CD4-positive, alpha-beta T cell treated with Interleukin-15 for 1 hour (primary cell): ENCODE measurements at places on chromosomes 7 and 10.

- DNase-seq: no peak
Measured at GRCh38 chr10:125084614-125085257, 75.6 kb downstream of the CTBP2 start.

GRCh38 chr10:113449006-113449695, 103.7 kb upstream of the HABP2 start:
- DNase-seq: no peak

DNA sequence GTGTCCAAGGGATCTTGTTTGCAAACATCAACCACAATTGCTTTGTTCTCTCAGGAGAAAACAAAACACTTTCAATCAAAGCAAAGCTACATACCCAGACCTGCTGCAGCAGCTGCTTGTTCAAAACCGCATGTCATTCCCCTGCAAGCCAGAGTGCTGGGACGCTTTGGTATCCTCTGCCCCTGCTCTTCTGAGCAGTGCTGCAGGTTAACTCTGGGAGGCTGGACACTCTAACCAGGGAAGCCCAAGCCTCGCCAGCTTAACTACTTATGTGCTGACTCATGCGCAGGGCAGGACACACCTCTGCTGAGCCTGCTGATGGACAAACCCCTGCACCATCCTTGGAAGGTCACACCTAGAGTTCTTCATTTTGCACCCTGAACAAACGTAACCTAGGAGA, 28.2 kb upstream of the ASAH2 start:
- DNase-seq: no peak

GRCh38 chr7:109256762-109257560, 687.3 kb downstream of the DNAJB9 start:
- DNase-seq: no peak

GRCh38 chr7:55150709-55151451, 132.1 kb downstream of the EGFR start:
- no peak for DNase-seq

- DNase-seq: no peak
Measured at GRCh38 chr10:26715137-26715487, 17.6 kb downstream of the PDSS1 start.

DNA sequence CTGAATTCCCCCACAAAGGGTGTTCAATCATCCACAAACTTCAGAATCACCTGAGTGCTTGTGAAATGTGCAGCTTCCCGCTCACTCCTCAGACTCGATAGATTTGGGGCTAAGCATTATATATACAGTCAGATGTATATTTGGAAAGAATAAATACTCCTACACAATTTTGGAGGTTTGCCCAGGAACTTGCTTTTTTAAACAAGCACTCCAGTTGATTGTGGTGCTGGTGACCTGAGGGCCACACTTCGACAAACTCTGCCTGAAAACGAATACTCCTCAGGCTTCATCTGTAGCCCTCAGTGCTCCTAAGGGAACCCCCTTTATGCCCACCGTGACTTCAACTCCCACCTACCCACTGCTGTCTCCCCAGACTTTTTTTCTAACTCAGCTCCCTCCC, 211.6 kb downstream of the INHBA start:
- DNase-seq: no peak

DNA sequence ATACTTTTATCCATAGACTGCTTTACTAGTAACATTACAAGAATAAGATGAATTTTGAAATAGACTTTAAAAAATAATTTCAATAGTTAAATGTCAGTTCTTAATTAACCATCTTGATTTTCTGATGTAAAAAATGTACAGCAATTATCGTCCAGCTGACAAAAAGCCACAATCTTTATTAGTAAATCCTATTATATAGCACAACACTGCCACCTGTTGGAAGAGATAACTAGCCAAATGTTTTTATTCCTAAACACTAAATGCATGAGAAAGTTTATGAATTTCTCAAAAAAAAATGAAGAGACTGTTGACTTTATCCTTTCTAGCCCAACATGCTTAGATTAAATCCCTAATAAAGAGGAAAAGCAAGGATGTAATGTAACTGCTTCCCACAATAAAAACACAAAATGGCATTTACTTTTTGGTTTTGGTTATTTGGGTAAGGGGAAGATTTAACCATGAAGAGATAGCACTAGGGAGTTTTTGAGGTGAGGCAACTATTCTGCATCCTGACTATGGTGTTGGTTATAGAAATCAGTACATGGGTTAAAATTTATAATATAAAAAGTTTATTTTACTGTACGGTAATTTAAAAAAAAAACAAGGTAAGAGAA, 8.0 kb downstream of the COA1 start:
- DNase-seq: no peak

- no peak for DNase-seq
Measured at GRCh38 chr7:16559497-16560179, 33.0 kb downstream of the LRRC72 start.

DNA sequence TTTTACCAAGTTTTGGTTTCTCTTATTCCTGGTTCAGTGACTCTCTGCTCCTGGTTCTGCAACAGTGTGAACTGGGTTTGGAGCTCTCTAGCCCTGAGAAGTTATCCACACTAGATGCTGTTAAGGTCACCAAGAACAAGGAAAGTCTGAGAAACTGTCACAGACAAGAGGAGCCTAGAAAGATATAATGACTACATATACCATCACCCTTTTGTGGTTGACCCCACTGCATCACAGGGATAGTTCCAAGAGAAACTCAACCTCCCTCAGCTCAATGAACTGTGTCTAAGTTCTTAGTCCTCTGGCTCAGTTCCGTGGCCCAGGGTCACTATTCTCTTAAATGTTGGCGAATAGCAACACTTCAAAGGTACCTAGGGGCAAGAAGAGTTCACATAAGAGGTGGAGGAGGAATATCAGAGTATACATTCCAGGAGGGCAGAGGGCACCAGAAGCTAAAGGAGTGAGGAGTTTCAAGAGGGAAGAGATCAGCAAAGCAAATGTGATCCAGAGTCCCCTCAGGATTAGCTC, 171.5 kb downstream of the BUB3 start:
- no peak for DNase-seq

- no peak for DNase-seq
Measured at GRCh38 chr7:29147821-29148220, 1.5 kb upstream of the CPVL start.

DNA sequence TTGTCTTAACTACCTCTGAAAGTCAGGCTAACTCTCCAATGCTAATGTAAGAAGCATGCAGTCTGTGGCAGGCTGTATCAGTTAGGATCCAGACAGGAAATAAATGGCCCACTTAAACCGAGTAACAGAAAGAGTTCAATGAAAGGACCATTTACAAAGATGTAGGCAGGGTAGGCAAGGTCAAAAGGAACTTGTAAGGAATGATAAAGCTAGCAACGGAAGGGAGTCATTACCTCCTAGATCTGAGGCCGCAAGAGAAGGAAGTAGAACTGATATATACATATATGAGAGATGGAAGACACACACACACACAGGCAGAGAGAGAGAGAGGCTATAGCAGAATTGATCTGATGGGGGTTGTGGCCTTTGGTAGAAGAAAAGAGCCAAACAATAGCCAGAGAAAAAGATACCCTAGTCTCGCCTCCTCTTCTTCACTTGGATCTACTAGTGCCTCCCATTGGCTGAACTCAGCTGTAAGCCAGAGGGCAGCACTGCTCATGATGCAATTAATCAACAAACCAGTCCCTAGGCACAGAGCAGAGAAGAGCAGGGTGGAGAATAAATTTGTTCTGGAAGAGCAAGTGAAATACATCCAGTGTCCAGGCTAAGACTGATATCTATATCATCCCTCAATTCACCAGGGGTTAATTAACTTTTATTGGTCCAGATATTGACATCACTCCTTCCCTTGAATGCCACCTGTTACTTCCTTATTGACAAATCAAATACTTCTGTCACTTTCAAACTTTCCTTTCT, 91.2 kb downstream of the LSMEM1 start:
- no peak for DNase-seq

- DNase-seq: no peak
Measured at GRCh38 chr7:1950452-1951158, 280.5 kb downstream of the ELFN1 start.

GRCh38 chr10:100747456-100748230, 2.3 kb downstream of the PAX2 start:
- no peak for DNase-seq

- DNase-seq: no peak
Measured at GRCh38 chr10:116112232-116113231, 160.5 kb downstream of the GFRA1 start.

- no peak for DNase-seq
Measured at GRCh38 chr10:67670401-67670800, 25.6 kb downstream of the CTNNA3 start.

GRCh38 chr7:124388751-124389150, 355.9 kb upstream of the TMEM229A start:
- DNase-seq: no peak

- no peak for DNase-seq
Measured at GRCh38 chr10:111113238-111113960, 36.6 kb downstream of the ADRA2A start.
